ENCODE measurements at places on chromosomes 5 and 9. TPM values are rescaled to one million over a fixed set of nuclear protein-coding genes. Genes with fewer than 3 reads are reported as not detected.

- DNase-seq = no peak
Measured at GRCh38 chr9:130325921-130326320, 60.4 kb downstream of the HMCN2 start.

DNA sequence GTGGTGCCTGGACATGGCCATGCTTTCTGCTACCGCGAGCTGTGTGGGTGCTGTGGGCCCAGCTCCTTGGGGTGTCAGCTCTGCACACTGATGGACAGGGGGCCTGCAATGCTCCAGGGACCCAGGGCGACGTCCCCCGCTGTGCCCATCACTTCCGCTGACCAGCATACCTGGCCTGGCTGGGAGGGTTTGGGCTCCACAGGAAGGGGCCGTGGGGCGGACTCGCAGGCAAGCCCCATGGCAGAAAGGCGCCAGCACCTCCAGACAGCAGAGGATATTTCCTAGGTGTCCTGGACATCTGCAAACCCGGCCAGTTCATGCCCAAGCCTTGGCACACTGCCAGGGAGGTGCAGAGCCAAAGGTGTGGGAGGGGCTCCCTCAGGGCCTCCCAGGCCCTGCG is 295.8 kb upstream of the IRX4 start:
- DNase-seq = no peak

DNA sequence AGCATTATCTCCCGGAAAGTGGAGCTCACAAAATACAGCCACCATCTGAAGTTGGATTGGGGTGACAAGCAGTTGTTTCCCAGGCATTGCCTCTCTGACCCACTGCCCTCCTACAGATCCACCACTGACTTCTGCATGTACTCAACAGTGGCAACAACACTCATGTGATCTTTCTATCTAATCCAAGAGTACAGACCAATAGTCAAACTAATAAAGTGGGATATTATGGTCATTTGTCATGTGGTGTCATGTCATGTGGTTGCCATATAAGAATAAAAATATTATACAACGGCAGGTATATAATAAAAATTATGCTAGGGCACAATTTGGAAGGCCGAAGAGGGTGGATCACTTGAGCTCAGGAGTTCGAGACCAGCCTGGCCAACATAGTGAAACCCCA is 33.0 kb upstream of the SNAPC3 start:
- DNase-seq = no peak

- no peak for DNase-seq
Measured at GRCh38 chr5:65075623-65076250, 307.0 kb downstream of the CWC27 start.

The PLCXD3 gene
- not detected for total RNA-seq

The SLC4A9 gene
- total RNA-seq = 0.17 TPM

- DNase-seq = no peak
Measured at GRCh38 chr5:2691530-2691929, 59.9 kb downstream of the IRX2 start.

- DNase-seq = no peak
Measured at GRCh38 chr5:137822984-137823383, 44.7 kb upstream of the MYOT start.

The JAKMIP2 gene
- 4.5 TPM for total RNA-seq

All from activated naive CD8-positive, alpha-beta T cell treated with anti-CD3 and anti-CD28 coated beads, Interleukin-2, amount 10 ng/mL, durations not matched to agents 7 days and 5 days (primary cell).